ENCODE measurements at places on chromosomes 11 and 22. TPM values are rescaled to one million over a fixed set of nuclear protein-coding genes. Genes with fewer than 3 reads are reported as not detected.

GRCh38 chr11:70064726-70065317 is 13.3 kb upstream of the ANO1 start:
- no peak for DNase-seq

GRCh38 chr22:40733919-40734318 is 54.6 kb downstream of the MCHR1 start:
- no peak for DNase-seq

- DNase-seq, result no peak
These were observed 1.1 kb downstream of the EWSR1 start for GRCh38 chr22:29269230-29269604.

BTBD10 gene
- 20.1 TPM for total RNA-seq

DNA sequence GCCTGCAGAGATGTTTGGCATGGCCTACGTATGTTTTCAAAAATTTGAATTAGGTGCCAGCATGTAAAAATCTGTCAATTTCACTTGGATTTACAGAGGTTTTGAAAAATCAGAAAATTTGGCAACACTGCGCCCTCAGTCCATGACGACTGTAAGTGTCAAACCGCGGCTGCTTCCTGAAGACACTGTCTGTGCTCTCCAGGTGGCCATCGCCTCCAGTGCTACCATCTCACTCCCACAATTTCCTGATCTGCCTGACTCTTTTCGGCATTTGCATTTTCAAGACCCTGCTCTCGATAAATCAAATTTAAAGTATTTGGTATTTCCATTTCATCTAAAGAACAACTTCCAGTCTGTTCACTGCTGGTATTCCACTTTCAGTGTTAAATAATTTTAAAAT is 34.6 kb downstream of the VSIG10L2 start:
- no peak for DNase-seq

Data from activated naive CD8-positive, alpha-beta T cell treated with anti-CD3 and anti-CD28 coated beads, Interleukin-2, amount 10 ng/mL, durations not matched to agents 7 days and 5 days (primary cell).